Stimulated activated CD8-positive, alpha-beta memory T cell treated with anti-CD3 and anti-CD28 coated beads, Interleukin-12 subunit alpha, Interleukin-12 subunit beta, amount 100 ng/mL, for 4 hours (primary cell): ENCODE measurements at places on chromosomes 13 and 19.

DNA sequence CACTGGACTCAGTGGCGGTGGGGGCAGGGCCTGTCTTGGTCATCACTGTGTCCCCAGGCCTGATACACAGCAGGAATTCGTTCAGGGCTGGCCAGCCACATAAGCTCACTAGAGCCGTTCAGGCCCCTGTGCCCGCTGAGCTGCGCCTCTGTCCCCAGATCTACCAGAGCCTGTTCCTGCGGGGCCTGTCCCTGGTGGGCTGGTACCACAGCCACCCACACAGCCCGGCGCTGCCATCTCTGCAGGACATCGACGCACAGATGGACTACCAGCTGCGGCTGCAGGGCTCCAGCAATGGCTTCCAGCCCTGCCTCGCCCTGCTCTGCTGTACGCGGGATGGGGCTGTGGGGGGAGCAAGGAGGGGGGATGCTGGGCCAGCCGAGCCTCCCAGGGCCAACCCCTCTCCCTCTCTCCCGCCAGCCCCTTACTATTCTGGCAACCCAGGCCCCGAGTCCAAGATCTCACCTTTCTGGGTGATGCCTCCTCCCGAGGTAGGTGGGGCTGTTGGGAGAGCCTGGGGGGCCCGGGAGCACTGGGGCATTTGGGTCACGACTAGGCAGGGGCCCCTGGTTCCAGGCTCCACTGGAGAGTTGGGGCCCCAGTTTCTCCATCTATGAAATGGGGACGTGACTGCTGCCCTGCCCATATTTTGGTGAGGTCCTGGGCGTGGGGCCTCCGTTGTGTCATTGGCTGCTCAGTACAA is 13.9 kb downstream of the MPND start:
- no peak for DNase-seq

DNA sequence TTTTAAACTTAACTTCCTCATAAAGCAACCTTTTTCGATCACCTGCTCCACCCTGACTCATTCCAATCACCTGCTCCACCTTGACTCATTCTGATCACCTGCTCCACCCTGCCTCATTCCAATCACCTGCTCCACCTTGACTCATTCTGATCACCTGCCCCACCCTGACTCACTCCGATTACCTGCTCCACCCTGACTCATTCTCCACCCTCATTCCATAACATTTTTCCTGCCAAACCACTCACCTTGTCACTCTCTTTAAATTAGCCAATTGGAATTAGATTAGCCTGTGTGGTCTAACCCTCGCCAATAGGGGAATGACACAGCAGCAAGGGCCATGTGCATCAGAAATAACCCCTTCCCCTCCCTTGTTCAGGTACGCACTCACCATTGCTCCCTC is 31.9 kb upstream of the ZNF83 start:
- DNase-seq: no peak

- no peak for DNase-seq
These were observed 315.9 kb downstream of the SLC7A1 start for GRCh38 chr13:29279356-29280254.

GRCh38 chr13:85363504-85363903 is 435.7 kb downstream of the SLITRK6 start:
- no peak for DNase-seq

- DNase-seq: no peak
These were observed 120.6 kb downstream of the ABCC4 start for GRCh38 chr13:95180513-95181245.
